Effector memory CD4-positive, alpha-beta T cell (primary cell): ENCODE measurements at places on chromosomes 5 and 9.

GRCh38 chr9:85283421-85283820 lies 458.3 kb downstream of the AGTPBP1 start:
- no peak for DNase-seq

DNA sequence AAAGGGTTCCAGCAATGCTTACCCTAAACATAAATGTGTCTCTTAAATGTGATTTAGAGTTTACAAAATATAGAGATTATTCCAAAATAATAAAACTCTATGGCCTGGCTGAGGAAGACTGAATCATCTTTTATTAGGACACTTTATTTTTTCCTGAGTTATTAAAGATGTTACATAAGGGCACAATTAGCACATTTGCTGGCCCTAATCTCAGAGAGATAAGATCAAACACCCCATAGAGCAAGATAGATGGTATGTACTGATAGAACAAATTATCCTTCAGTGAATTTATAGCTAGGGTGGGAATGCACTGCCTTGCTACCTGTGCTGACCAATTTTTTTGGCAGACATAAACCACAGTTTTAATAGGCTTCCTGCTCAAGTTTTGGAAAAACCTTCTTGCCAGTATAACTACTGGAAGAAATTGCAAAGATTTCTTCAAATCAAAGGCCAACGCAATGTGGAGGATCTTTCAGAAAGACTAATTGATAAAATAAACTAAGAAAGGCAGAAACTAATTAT lies 367.1 kb upstream of the MPDZ start:
- no peak for DNase-seq

DNA sequence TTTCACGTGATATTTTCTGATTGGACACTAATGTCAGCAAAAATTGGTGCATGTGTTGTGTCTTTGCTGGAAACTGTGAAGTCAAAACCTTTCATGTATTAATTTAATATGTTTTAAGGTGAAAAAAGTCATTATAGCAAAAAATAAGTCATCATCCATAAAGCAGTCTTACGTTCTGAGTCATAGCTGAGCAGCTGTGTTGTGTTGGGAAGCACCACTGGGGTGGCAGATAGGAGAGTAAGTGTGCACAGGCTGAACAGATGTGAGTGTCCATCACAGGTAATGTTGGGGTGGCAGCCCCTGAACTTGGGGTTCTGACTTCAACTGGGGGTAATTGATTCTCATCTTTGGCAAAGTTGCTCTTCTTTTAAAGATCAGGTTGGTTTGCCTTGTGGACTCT lies 156.8 kb downstream of the NXNL2 start:
- no peak for DNase-seq

DNA sequence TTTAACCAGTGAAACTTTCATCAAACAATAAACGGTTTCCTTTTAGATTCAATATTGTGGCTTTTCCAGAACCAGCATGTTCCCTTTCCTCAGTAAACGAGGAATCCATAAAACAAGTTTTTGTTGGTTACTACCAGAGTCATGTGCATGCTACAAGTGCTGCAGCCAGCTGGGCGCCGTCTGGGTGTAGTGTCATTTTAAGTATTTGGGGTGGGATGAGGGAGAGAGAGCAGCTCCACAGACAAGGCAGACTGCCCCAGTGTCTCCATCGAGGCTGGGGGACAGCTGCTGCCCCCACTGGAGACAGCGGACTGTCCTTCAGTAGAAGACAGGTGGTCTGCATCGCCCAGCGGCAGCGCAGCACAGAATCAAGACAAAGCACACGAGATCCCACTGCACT lies 17.3 kb downstream of the ARPC5L start:
- no peak for DNase-seq

- DNase-seq, result no peak
Measured at GRCh38 chr5:1253456-1254105, 28.4 kb downstream of the SLC6A18 start.

DNA sequence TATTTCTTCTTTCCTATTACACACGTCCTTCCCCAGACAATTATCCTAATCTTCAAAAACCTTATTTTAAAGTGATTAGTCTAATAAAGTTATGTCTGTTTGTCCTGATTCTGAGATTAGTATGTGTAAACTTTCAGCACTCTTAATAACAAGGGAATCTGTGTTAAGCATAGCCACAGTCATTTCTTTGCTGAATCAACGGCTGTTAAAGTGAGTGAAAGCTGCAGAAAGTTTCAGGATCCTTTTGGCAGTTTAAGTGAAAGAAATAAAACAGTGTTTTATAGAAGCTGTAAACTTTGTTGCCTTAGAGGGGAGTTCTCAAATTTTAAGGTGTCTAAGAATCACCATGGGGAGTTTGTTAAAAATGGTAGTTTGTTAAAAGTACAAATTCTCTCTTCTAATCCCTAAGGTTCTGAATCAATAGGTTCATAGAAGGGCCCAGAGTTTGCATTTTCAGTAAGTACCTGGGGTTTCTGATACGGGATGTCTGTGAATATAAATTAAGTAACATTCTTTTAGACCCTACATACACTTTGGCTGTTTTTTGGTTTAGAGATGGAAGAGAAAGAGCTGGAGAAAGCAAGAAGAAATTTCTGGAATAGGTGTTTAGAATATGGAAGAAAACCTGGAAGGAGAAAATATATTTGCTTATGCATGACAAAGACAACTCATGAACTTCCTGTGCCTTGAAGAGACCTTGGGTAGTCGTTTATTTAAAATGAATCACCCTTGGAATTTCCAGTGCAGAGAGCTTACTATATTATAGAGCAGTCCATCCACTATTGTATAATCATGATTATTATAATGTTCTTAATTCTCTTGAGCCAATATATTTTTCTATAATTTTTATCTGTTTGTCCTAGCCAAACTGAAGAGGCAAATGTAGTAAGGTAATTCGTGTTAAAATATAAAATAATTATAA lies 45.7 kb downstream of the SCAMP1 start:
- DNase-seq, result no peak

DNA sequence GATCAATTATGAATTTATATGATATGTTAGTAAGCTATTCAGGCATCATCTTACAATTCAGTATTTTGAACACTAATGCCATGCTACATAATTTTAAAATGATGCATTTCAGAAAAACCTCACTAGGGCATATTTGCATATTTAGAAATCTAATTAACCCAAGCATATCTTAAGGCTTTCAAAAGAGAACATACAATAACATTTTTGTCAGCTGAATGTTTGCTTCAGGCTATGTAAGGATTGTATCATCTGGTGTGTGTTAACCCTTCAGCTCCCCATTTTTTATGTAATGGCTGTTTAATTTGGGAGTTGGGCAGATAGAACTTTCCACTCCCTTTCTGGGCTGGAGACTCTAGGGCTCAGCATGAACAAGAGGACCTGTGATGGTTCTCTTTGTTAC lies 299.1 kb upstream of the EFNA5 start:
- DNase-seq, result no peak
